ENCODE measurements at places on chromosomes 2 and 18.

DNA sequence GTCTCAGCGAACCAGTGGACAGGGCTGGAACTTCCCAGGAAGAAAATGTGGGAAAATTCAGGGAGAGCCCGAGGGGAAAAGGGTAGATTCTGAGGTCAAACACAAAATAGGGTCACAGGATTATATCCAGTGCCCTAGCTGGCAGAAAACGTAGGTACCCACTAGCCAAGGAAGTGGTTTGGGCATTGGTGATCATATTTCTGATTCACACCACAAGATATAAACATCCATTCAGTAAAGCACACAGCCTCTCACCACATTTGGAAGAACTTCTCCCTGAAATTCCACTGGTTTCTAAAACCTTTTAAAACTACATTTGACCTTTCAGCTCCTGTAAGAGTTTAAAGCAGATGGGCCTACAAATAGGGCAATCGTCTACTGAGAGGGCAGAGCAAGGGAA, 186.9 kb downstream of the TTC32 start:
- no peak for DNase-seq

- no peak for DNase-seq
These were observed 151.0 kb upstream of the COPS8 start for GRCh38 chr2:236934656-236935055.

GRCh38 chr2:24454294-24454693, 36.8 kb upstream of the NCOA1 start:
- DNase-seq = no peak

- DNase-seq = no peak
These were observed 494.2 kb downstream of the TSN start for GRCh38 chr2:122249673-122250072.

DNA sequence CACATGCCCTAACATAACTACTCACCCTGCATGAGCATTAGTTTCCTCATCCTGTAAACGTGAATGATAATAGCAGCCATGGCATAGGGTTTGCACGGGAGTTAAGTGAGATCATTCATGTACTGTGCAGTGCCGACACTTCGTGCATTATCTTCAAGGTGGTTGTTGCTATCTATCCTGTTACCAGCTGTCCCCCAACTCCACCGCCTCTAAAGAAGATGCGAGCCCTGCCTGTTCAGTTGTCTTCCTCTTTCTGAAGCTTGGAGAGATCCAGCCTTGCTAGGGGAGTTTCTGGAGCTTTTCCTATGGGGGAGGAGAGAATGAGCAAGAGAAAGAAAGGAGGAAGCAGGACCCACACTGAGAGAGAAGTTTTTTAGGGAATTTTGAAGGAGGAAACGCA, 34.4 kb downstream of the YPEL5 start:
- peak; percentile 5 for DNase-seq

DNA sequence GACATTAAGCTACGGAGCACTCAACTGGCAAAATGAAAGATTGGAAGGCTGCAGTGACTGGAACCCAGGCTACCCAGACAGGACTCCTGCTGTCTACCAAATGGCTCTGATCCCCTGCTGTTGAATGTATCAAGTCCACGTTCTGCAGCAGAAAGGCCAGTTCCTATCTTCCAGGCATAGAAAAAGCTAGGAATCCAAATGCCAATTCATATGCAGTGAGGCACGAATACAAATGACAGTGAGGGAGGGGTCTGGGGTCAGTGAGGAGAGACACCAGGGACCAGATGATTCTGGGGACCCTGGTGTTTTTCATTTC, 5.3 kb downstream of the NRP2 start:
- no peak for DNase-seq

- DNase-seq = no peak
These were observed 120.4 kb downstream of the PDE11A start for GRCh38 chr2:177952151-177952550.

DNA sequence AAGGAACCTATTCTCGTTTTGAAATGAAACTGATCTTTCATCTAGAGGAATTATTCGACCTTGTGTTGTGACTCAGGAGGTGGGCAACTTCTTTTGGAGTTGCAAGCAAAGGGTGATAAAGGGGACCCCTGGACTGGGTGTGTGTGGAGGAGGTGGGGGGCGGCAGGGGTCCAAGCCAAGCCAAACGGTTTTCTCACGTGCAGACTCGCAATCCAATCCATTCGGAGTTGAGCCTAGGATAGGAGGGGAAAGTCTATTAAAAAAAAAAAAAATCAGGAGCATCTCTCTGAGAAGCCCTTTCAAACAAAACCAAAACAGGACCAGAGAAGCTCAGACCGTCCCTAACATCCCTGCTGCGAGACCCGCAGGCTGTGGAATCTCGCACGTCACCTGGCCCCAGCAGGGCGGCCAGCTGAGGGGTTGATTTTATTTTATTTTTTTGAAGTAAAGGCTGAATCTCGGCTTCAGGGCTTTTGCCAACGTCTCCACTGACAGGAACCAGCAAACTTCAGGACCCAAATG, 3.7 kb upstream of the ZEB2 start:
- no peak for DNase-seq

GRCh38 chr2:191864628-191865374, 17.9 kb upstream of the CAVIN2 start:
- DNase-seq = no peak

GRCh38 chr2:181371782-181372645, 85.2 kb upstream of the ITGA4 start:
- no peak for DNase-seq

DNA sequence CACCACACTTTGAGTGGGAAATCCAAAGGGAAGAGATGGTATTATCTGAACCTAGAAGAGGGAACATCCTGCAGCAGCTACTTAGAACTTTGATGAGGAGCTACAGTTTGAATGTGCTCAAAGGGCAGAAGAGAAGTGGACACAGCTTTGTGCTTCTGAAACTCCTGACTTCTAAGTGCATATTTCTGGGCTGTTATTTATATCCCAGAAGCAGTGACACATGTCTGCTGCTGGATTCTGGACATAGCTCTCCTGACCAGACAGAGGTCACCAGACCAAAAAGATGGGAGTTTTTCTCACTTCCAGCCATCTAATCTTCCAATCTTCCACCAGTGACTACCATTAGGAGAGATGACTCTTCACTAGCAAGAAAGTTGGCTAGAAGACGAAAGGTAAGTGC, 153.9 kb downstream of the FSIP2 start:
- no peak for DNase-seq

DNA sequence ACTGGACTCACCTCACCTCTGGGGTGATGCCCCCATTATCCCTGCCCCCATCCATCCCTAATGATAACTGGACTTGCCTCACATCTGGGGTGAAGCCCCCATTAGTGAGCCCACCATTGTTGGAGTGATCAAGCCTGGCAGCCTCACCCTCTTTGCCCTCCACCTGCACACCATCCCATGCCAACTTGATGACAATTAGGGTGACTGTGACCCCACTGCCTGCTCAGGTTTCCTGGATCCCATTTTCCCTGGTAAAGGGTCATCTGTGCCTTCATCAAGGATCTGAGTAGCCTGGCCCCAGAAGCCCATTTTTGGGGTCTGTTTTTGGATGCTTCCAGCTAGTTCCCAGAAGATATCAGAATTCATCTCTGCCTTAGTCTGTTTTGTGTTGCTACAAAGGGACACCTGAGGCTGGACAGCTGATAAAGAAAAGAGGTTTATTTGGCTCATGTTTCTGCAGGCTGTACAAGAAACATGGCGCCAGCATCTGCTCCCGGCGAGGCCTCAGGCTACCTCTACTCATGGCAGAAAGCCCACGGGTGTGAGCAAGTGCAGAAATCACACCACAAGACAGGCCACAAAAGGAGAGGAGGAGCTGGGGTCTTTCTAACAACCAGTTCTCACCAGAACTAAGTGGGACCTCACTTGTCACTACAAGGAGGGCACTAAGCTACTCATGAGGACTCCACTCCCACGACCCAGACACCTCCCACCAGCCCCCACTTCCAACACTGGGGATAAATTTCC, 196.4 kb upstream of the TWIST2 start:
- peak; percentile 30 for DNase-seq

- DNase-seq = no peak
These were observed 371.7 kb upstream of the CELF4 start for GRCh38 chr18:37937287-37937686.

- DNase-seq = peak; percentile 80
These were observed 34.9 kb downstream of the FAM110C start for GRCh38 chr2:11248-11941.

GRCh38 chr2:37457401-37457901, 113.0 kb downstream of the QPCT start:
- no peak for DNase-seq

GRCh38 chr2:80061881-80062280, 242.7 kb downstream of the LRRTM1 start:
- DNase-seq = no peak

GRCh38 chr18:54240629-54241107, 16.2 kb upstream of the MBD2 start:
- DNase-seq = no peak

DNA sequence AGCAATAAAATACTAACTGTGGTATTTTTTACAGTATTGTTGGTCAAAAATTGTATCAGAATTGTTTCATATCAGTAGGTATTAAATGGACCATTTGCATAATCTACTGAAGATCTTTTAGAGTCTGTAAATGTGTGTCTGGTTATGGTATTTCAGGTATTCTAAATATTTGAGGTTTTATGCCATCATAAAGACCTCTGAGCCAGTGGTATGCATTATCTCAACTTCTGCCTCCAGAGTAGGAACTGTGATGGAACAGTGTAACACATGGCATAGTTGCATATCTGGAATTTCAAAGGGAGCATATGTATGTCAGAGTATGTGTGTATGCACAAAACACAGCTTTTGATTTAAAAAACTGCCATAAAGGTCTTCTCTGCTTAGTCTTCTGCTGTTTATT, 15.4 kb downstream of the GREB1L start:
- no peak for DNase-seq

GRCh38 chr2:158457092-158457825, 507 bp downstream of the PKP4 start:
- peak; percentile 83 for DNase-seq

DNA sequence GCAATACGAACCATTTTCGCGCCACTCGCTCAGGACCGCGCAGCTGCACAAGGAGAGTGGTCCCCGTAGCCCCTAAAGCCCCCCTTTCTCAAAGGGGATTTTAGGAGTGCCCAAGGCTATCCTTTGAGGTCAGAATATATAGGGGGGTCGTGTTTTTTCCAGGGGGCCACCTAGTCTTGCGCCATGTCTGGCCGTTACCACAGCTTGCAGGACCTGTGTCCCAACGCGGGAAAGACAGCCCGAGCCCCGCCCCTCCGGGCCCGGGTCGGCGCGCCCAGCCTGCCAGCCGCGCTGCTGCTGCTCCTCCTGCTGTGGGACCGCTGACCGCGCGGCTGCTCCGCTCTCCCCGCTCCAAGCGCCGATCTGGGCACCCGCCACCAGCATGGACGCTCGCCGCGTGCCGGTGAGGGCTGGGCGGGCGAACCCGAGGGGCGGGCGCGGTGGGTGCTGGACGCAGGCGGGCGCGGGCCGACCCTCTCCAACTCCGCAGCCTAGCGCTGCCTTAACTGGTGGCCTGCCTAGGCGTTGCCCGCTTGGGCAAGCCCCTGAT, at the start of gene CDCA7:
CDCA7 (plus strand) TSS at position 291 of the 550 bp plus-strand sequence; CDS start at position 383, 92 bp downstream.
- peak; percentile 88 for DNase-seq

Measured in activated CD8-positive, alpha-beta memory T cell treated with anti-CD3 and anti-CD28 coated beads for 24 hours (primary cell).